Astrocyte of the spinal cord (primary cell): ENCODE measurements at places on chromosomes 6 and 20.

GRCh38 chr6:115592025-115592424 lies 468.7 kb downstream of the FRK start:
- DNase-seq, result no peak

GRCh38 chr6:107116328-107116892 lies 1.1 kb upstream of the BEND3 start:
- peak; percentile 32 for DNase-seq

DNA sequence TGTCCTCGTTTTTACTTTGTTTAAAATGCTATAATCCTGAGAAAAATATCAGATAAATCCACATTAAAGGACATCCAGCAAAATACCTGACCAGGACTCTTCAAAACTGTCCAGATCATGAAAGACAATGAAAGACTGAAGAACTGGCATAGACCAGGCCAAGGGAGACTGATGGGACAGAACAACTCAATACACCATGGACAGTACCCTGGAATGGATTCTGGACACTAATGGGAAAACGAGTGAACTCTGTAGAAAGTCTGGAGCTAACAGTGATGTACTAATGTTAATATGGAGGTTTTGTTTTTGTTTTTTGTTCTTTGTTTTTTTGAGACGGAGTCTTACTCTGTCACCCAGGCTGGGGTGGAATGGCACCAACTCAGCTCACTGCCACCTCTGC lies 461.4 kb downstream of the CD83 start:
- DNase-seq, result no peak

GRCh38 chr6:40627316-40627715 lies 40.2 kb upstream of the LRFN2 start:
- no peak for DNase-seq

DNA sequence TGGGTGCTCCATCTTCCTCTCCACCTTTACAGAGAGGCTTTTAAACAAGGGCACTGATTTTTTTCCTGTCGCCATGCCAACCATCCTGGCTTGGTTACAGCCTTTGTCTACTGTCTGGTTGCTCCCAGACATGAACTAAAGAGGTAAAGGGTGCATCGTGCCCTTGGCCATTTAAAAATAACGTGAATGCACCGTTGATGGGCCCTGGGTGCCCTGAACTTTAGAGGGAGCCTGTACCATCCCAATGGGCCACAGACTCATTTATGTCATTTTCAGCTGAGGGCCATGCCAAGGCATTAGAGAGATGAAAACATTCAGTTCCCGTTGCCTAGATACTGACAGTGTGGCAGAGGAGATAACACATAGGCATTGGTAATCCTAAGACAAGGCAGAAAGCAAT lies 23.3 kb downstream of the TMC2 start:
- DNase-seq, result no peak

- DNase-seq, result no peak
Observed at GRCh38 chr6:159871906-159872305, 18.9 kb upstream of the MAS1 start.

DNA sequence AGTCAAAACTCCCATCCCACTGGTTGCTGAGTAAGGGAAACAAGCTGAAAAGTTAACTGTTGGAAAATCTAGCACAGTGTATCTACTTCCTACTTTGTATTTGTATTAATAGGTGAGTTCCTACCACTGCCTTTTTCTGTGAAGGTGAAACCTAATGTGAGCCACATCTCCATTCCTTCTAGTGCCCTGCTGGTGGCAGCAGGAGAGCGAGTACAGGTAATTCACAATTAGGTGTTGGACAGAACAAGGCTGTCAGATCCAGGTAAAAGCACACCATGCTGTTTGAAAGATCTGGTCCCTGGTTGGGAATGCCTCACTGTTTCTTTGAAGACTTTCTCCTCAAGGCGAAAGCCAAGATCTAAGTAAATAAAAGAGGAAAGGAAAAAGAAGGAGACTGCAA lies 528.4 kb downstream of the PKHD1 start:
- no peak for DNase-seq

DNA sequence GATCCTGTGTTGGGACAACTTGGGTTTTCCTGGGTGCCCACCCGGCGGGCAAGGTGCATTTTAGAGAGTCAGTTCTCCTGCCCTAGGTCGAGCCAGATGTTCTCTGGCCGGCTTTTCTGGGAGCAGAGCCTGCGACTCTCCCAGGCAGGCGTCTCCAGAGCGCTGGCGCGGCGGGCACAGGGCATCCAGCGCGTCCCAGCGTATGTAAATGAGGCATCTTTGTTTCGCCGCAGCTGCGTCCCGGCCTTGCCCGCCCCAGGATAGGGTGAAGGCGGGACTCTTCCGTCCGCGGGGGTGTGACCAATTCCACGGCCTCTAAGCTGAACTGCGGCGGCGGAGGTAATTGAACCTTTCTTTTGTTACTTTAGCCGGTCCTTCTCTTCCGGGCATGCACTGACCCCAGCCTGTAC lies 9.1 kb downstream of the GRIK2 start:
- DNase-seq, result no peak

DNA sequence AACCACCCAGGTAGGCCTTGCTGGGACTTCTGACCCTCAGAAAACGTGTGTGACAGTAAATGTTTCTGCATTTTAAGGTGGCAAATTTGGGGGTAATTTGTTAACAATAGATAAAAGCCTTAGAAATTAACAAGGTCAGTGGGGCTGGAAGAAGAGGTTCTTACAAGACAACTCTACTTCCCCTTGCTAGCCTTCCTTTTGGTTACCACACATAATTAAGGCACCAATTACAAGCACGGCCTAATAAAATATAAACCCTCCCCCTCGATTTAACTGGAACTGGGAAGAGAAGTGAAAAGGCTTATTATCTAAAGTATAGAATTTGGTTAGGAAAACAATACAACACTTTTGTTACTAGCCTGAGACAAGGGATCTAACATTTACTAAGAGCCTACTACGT lies 38.8 kb downstream of the ELOVL5 start:
- DNase-seq, result no peak

DNA sequence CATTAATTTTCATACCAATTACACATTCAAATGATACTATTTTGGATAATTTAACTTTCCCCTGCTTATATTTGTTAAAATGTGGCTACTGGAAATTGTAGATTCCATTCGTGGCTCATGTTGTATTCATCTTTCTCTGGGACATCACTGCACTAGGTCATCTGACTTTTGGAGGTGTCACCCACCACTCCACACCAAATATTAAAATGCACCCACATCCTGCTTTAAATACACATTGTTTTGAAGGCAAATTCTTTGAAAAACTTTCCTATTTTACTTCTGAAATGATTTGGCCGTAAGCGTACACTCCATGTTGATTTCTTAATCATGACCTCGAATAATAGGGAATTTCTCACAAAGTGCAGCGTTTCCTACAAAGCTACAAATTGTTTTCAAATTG lies 8.7 kb upstream of the RBM38 start:
- DNase-seq, result no peak

DNA sequence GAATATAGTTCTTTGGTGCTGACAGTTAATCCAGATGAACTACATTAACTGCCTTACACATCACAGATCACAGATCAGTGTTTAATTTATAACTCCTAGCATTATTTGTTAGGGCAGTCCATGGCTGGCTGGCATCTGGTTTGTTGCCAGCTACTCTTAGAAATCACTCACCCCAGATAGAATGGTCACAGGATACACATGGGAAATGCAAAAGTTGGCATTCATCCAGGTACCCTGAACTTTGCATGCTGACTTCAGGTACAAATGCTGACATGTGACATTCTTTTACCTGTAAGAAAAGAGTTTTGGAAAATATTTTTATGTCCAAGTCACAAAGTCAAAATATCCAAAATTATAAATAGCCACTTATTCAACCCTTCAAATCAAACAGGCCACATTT lies 20.2 kb downstream of the FBXL4 start:
- no peak for DNase-seq

DNA sequence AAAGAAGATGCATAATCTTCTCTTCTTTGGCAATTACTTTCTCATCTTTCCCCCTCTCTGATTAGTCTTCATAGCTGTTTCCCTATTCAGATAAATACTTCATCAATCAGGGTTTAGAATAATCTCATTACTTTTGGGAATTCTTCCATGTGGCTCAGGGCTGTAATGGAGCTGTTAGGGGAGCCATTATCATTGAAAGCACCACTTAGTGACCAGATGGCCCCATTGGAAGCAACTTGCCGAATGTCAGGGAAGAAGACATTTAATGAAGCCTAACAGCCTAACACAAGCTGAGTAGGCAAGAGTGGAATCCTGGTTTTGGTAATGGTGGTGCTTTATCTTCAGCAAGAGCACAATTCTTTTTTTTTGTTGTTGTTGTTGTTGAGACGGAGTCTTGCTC lies 45.0 kb downstream of the TIAM2 start:
- no peak for DNase-seq

DNA sequence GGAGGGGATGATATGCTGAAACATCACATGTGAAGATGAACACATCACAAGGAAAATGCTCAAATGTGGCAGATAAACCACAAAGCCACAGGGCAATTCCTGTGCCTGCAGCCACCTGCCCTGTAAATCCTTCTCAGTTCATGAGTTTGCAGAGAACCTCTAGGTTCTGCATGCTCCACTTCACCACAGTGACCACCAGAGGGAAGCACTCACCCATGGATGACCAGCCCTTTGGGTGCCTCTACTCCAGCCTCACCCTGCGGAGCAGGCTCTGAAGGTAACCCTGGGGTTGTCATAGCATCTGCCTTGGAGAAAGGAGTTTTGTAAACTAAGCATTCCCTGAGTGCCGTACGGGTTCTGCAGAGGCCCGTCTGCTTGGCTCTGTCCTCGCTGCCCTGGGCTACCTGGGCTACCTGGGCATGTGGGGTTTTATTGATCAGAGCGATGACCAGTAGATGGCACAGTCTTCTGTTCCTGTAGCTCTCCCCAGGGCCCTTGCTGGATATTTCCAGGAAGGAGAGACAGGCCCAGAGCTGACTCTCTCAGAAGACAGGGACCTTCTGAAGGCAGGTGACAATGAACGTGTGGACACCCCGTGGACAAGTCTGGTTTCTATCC lies 31.7 kb upstream of the CST1 start:
- no peak for DNase-seq

DNA sequence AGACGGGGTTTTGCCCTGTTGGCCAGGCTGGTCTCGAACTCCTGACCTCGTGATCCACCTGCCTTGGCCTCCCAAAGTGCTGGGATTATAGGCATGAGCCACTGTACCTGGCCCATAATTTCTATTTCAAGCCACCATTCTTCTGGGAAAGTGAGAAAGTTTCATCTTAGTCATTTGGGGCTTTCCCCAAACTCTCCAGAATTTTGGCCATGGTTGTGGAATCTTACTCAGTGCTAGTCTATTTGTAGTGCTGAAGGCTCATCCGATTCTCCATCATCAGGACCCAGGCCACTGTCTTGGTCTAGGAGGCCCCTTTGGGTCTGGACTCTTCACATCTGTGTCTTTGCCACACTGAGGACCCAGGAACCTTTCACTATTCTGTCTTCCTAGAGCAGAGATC lies 164.9 kb downstream of the EYA2 start:
- no peak for DNase-seq

- no peak for DNase-seq
Observed at GRCh38 chr20:19709635-19710335, 48.3 kb upstream of the RIN2 start.

- no peak for DNase-seq
Observed at GRCh38 chr6:74057326-74057725, 361.3 kb downstream of the CD109 start.

DNA sequence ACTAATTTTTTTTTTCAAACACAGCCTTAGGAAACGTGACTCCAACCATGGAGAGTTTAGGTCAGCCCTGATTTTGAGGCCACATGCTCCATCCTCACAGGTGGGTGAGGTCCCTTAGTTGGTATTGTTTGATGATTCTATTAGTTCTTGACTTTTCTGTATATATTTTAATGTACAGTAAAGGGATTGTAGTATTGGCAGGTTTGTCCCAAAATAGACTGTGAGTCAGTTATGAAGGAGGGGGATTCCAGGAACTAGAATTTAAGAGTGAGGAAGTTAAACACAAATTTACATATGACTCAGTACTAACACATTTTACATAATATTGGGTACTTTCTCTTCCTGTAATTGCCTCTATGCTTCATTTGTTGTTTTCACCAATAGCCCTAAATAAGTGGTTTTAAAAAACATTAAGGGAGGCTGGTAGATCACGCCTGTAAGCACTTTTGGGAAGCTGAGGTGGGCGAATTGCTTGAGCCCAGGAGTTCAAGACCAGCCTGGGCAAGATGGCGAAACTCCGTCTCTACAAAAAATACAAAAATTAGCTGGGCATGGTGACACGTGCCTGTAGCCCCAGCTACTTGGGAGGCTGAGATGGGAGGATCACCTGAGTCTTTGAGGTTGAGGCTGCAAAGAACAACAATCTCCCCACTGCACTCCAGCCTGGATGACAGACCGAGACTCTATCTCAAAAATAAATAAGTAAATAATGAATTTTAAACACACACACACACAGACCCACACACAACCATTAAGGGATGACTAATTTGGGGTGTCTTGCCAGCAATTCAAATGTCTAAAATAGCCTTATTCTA lies 81.8 kb downstream of the SGK1 start:
- peak; percentile 79 for DNase-seq

DNA sequence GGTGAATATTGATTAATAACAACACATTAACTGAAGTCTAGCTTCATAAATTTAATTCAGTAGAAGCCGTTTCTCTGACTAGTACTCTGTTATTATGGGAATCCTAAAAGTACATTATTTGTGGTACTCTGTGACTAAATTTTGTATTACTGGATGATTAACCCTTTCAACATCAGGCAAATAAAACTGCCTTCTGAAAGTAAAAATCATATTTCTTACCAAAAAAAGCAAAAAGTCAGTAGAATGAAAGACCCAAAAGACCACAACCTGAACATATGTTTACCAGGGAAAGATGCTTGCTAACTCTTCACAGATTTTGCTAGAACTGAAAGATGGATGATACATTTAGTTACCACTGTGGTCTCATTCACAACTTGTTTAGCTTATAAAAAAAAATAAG lies 73.2 kb downstream of the AHI1 start:
- DNase-seq, result no peak

DNA sequence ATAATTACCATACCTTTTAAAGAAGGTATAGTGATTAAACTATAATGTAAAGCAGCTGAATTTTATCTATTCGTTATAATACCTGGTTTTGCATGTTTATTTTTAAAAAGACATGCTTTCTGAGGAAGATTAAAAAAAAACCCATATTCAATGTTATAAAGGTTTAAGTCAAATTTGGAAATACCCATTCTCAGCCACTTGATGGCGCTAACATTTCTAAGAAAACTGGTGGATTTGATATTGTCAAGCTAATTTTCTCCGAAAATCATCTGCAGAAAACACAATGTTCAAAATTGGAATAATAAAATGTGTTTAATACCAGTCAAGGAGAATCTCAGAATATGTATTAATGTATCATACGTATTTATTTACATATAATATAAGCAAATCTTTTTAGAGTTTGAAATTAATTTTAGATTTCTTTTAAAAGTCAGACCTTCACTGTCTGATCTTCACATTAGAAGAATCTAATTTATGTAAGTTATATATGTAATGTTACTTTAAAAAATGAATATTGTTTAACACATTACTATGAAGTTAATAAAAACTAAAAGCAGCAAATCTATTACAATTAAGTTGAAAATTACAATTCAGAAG lies 35.0 kb downstream of the SHPRH start:
- peak; percentile 67 for DNase-seq

- no peak for DNase-seq
Observed at GRCh38 chr6:31624070-31624469, 3.6 kb downstream of the PRRC2A start.
